ENCODE measurements at places on chromosomes 11 and 22.

- DNase-seq, result no peak
Observed at GRCh38 chr22:22229683-22230420, 14.7 kb upstream of the VPREB1 start.

GRCh38 chr11:20090654-20091374 lies 69.5 kb downstream of the DBX1 start:
- DNase-seq, result no peak

DNA sequence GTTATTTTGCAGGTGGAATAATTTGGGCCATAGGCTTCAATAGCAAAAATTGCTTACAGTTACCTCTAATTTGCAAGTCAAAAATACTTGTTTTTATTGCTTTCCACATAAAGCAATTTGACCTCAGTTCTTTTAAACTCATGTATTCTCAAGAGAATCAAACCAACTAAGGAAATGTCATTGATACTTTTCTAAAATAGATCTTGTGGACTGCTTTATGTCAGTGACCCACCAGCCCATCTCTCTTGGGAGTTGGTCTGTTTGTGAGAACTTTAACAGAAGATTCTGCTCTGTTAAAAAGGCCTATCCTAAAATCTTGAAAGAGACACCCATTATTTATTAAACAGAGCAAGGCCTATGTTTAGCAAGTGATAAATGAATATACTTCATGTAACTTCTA lies 75.2 kb downstream of the DDIAS start:
- DNase-seq, result peak; percentile 33

GRCh38 chr11:16361108-16361865 lies 4.9 kb upstream of the SOX6 start:
- no peak for DNase-seq

- DNase-seq, result no peak
Observed at GRCh38 chr22:46070215-46070802, 80.0 kb upstream of the PPARA start.

GRCh38 chr11:2484576-2485125 lies 39.8 kb downstream of the KCNQ1 start:
- DNase-seq, result peak; percentile 1

DNA sequence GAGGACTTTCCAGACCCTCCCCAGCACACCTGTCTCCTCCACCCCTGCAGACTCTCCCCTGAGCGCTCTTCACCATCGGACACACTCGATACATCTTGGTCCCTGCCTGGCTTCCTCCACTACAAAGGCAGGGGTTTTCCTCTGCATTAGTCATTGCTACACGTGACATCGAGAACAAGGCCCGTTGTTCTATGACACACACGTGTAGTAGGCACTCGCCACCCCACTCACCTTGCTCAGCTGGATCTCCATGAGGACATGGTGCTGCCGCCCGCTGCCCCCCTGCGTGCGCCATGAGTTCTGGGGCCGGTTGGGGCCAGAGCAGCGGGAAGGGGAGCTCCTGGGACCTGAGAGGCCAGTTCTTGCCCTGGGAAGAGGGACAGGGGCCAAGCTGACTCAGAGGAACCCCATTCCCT lies 16.7 kb downstream of the ATG2A start:
- no peak for DNase-seq

DNA sequence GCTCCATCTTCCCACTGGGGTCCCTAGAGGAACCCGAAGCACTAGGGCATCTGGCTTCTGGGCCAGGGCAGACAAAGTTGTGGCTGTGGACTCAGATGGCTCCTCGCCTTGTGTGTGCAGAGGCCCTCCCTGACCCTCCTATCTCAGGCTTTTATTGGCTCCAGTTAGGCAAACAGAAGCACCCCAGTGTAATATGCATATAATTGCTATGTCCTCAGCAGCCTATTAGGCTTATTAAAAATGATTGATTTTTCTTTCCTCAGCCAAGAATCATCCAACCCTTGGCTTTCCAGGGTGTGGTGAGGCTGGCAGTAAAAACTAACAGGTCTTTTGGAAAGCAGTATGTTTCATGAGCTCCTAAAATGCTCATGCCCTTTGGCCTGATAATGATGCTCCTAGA lies 22.3 kb downstream of the UPB1 start:
- no peak for DNase-seq

GRCh38 chr11:117366875-117367274 lies 39.2 kb downstream of the CEP164 start:
- DNase-seq, result no peak

DNA sequence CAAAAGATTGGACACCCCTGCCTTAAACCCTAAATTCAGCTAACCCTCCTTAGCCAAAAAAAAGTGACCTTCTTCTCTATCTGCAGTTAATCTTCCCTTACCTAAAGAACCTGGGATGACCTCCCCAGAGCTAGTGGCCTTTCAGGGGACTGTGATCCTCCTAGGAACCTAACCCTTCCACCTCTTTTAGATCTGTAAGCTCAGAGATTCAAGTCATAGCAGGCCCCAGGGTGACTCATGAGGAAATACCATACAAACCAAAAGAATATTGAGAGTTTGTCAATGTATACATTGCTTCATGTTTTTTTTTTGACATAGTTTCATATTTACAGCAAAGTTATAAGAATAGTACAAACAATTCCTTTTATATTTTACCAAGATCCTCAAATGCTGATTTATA lies 38.3 kb upstream of the CXCR5 start:
- DNase-seq, result no peak

DNA sequence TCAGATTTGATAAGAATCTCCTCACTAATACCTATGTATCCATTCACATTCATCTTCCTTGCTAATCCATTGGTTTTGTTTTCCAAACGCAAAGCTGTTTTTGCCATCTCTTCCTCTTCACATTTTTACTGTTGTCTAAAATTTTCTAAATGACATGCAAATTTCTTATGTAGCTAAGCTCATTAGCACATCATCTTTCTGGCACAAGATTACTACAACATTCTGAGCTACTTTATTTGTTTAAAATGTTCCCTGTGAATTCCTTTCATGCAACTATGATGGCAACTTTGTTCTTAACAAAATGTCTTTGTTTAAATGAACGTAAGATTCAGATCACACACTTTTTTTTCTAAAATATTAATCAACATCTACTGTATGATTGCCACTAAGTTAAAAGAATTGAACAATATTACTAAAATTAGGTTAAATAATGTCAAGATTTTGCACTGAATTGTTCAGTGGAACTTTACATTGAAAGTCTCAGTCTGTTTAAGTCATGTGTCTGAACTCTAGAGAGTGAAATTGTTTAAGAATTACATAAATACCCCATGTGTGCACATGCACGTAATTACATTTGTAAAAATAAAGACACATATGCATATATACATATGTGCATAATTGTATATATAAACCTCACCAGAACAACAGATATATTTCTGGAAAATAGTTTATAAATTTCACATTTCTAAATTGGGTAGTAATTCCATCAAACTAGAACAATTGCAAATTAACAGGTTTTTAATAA lies 688.4 kb downstream of the CNTN5 start:
- no peak for DNase-seq

GRCh38 chr11:123694551-123694950 lies 40.1 kb upstream of the SCN3B start:
- DNase-seq, result no peak

DNA sequence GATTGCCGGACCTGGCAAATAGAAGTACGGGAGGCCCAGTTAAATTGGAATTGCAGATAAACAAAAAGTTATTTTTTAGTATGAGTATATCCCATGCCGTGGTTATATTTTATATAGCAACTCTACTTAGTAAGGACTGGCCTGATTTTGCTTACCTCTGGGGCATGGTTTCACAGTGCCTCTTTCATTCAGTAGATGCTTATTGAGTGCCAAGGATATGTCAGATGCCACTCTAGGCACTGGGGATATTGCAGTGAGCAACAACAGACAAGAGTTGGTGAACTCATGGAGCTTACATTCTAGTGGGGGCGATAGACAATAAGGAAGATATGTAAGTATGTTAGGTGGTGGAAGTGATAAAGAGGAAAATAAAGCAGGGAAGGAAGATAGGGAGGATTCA lies 112.2 kb downstream of the TEAD1 start:
- no peak for DNase-seq

DNA sequence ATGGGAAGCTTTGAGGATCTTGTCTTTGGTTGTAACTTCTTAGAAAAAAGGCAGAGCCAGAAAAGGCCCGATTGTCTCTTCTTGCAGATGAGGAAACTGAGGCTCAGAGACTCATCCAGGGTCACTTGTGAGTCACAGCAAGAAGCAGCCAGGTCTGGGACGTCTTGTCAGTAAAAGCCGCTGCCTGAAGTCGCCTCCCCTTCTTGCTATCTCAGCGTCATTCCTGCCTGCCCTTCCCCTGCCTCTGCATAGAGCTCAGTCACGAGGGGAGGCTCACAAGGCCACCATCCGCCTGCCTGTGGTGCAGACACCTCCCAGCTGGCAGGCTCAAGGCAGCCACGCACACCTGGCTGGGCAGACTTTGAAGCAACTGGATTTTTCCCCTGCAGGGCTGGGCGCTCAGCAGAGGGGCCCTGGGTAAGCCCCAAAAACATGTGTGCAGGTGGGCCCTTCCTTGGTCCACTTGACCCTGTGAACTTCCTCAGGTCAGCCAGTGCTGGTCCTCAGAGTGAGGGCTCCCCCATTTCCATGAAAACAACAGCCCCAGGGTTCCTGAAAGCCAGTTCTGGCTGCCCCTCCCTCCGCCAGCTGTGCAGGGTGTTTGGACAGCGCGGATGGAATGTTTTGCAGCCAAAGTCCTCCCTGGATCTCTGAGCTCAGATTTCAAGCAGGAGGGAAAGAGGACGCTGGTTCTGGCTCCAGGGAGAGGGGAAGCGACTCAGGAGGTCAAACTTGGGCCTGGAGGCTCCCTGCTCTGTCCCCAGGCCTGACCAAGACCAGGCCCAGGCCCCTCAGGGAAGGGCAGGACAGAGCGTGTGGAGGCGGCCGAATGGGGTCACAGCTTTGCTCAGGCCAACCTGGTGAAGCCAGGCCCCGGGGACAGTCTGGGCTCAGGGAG lies 6.0 kb upstream of the RAB3IL1 start:
- DNase-seq, result no peak

DNA sequence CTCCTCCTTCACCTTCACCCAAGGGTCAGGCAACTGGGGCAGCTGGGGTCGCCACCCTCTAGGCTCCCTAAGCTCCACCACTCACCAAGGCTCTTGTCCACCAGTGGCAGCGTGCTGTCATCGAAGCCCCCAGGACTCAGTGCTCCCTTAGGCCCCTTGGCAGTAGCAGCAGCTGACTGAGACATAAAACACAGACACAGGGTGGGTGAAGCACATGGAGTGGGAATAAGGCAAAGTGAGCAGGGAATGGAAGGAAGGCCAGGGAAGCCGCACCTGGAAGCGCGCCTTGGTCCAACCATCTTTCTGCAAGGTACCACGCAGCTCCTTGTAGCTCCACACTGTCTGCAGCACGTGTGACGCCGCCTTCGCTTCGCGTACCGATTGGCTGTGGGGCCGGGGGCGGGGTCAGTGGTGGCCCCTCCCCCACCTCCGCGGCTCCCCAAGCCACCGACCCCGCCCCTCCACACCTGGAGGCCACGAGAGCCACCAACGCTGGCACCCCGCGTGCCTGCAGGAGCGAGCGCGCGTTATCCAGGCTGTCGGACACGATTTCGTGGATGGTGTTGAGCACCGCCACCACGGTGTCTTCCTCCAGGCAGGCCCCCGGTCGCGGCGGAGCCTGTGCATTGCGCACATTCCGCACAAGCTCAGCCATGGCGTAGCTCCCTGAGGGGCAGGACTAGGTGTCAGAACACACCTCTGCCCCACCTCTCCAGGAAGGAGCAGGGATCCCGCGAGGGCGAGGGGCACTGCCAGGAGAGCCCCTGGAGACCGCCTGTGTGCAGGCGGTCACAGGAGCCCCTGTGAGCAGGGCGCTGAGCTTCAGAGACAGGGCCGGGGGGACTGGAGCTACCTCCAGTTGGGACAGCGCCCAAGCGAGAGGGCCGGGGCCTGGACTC lies 31.3 kb upstream of the TXNRD2 start:
- no peak for DNase-seq

DNA sequence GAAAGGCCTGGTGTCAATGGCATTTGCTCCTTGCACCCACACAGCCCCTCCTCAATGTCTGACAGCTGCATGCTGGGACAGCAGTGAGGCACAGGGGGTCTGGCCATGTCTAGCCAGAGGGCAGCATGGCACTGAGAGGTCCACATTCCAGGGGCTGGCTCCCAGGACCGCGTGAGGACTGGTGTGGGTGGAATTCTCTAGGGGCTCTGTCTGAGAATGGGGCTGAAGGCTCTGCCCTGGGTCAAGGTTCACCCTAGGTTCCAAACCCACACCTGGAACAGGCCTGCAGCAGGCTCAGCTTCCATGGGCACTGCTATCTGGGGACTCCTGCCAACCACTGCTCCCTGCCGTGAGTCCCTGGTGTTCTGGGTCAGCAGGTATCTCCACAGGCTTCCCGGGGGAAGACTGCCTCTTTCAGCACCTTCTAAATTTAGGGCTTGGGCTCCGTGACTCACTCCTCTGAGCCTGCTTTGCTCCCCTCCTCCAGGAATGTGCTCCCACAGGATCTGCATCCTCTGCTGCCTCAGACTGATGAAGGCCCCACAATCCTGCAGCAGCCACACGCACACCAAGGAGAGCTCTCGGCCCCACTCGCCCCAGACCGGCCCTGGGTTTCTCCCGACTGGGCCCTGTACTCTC lies 4.2 kb downstream of the STARD10 start:
- DNase-seq, result no peak

DNA sequence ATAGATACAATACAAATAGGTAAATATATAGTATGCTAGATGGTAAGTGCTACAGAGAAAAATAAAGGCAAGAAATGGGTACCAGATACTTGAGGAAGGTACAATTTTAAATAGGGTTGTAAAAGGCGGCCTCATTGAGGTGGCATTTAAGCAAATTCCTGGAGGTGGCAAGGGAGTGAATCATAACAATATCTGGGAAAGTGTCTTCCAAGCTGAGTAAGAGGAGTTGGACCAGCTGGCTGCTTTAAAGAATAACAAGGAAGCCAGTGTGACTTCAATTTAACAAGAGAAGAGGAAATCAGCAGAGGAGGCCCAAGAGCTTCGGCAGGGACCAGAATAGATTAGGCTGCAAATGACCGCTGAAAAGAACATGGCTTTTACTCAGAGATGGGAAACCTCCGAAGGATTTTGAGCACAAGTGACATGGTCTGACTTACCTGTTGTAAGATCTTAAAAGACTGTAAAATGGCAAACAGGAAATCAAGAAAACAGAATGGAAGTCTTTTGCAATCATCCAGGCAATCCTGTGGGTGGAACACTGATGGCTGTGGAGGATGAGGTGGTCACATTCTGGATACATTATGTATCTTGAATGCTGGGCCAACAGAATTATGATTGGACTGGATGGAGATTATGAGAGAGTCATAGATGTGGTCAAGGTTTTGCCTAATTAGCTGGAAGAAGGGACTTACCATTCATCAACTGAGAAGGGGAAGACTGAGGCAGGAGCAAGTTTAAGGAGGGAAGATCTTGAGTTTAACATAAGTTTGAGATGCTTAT lies 77.2 kb downstream of the RDX start:
- DNase-seq, result no peak

DNA sequence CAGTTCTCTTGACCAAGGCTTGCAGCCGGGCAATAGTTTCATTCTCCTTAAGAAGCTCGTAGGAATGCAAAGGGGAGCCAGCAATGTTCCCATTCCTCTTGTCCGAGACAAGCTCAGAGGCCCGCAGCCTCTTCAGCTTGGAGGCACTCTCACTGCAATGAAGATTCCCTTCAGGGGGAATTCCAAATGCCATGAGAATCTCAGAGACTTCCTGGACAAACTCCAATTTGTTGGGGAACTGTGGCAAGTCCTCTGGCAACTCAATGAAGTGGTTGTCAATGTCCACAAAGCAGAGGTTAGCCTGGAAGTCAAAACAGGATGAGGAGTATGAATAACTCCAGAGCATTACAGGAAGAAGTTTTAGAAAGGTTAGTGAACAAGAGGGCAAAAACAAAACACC lies 84.4 kb downstream of the DENND5A start:
- DNase-seq, result no peak

GRCh38 chr11:99682646-99683045 lies 661.9 kb downstream of the CNTN5 start:
- DNase-seq, result no peak

GRCh38 chr11:122656073-122656630 lies 630 bp downstream of the UBASH3B start:
- DNase-seq, result peak; percentile 49

Data from germinal center (tissue), 1 donor.